EH (cell line): ENCODE measurements at places on chromosomes 16 and 17.

DNA sequence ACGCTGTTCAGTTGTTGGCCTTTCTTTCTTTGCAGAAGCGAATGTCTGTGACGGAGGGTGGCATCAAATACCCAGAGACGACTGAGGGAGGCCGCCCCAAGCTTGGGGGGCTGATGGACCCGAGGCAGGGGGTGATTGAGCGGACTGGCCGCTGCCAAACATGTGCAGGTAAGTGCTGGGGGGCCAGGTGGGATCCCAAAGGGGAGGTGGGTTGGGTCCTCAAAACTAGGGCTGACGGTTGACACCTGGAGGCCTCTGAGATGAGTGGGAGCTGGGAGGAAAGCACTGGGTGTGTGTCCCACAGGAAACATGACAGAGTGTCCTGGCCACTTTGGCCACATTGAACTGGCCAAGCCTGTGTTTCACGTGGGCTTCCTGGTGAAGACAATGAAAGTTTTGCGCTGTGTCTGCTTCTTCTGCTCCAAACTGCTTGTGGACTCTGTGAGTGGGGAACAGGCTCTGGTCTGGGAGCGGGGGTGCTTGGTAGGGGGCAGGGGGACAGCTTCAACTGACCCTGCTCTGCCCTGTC lies 11.8 kb downstream of the POLR2A start:
- DNase-seq = no peak

GRCh38 chr17:81251094-81251708 lies 12.1 kb downstream of the NDUFAF8 start:
- no peak for DNase-seq

GRCh38 chr16:31033709-31034492 lies 543 bp downstream of the STX4 start:
- peak; percentile 87 for DNase-seq

DNA sequence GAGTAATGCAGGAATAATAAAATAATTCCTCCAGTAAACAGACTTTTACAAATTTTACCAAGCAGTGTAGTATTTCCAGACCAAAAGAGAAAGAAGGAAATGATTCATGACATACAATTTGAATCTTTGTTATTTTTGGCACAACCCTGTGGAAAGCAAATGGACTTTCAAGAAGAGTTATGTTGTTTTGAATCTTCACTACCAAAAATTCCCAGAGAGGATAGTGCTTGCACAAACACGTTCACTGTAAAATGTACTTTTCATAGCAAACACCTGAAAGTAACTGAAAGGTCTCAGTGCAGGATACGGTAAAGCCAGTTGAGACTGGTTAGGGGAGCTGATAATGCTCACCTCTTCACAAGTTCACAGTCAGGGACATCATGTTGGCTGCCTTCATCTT lies 107.1 kb downstream of the USP22 start:
- peak; percentile 84 for DNase-seq

DNA sequence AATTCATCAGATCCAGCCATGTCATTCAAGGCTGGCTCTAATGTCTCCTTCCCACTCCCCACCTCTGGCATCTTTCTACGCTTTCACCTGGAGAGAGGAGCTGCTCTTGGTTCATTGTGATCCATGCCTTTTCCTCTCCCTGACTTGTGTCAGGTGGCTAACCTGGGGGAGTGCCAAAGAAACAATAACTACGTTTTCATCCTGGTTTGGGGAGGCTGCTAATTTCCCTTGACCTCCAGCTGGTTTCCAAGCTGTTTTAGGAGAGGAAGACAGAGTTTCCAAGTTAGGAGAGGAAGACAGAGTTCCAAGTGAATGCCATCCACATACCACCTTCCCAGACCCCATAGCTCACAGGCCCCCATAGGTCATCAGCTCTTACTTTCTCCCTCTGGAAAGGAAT lies 40.0 kb upstream of the HLF start:
- DNase-seq = no peak

- no peak for DNase-seq
Measured at GRCh38 chr17:76032780-76033108, 5.6 kb upstream of the EVPL start.

DNA sequence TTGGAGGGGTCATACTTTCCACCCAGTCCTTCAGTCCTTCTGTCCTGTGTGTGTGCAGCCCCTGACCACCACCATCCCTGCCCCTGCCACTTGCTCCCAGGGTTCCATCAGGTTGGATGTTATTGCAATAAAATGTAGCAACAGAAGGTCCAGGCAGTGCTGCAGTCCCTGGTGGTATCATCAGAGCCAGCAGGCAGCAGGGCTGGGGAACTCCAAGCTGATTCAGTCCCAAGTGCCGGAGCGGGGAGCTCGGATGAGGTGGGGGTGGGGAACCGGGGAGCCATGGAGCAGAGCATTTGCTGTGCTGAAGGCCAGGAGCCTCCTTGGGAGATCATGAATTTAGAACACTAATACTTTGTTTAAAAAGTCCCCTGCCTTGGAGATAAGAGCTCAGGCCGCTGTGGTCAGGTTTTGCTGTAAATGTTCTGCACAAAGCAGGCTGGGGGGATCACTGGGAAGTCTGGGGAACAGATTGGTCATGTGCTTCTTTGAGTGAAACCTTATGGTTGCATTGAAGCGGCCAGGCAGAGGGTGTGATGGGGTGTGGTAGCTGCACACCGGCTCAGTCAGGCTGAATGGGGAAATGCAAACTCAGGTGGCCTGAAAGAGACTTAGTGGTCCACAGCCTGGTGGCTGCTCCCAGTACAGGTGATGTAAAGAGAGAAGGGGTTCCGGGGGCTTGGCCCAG lies 225.9 kb downstream of the SEC14L1 start:
- DNase-seq = peak; percentile 72

- no peak for DNase-seq
Measured at GRCh38 chr17:56395787-56396186, 197.7 kb upstream of the NOG start.

DNA sequence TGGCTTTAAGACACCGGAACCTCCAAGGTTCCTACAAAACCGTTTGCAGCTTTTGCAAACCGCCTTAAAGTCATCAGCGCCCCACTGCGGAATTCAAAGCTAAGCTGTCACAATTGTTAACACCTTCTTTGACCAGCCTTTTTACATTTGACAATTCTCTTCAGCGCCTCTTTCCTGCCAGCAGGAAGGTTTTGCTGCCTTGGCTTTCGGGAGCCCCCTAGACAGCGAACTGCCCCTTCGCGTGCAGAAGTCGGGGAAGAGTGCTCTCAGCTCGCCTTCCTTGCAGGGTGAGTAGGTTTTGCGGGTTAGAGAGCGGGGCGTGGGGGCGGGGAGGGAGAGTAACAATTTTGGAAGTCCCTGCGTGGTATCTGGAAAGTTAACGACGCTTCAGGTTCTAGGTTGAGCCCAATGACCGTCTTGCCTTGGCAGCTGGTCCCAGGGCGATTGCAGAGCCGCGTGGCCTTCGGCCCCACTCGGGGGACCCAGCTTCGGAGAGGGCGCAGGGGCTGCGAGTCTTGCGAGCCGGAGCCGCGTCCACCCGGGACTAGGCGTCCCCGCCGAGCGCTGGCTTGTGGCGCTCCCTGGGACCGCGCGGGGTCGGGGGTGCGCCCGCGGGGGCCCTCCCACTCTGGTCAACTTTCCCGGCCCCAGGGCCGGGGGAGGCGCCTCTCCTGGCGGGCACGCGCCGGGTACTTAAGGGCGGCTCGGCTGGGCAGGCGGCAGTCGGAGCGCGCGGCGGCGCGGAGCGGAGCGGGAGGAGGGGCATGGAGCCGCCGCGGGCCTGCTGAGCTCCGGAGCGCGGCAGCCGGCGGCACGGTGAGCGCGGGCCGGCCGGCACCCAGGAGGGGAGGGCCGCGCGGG lies at the start of gene HAS3:
Gene HAS3 (plus strand): TSS at position 153 of the 861 bp plus-strand sequence. CDS start 3,743 bp downstream, outside the sequence.
- peak; percentile 67 for DNase-seq

- peak; percentile 47 for DNase-seq
Measured at GRCh38 chr17:44688675-44689476, 700 bp downstream of the CCDC43 start.

- peak; percentile 79 for DNase-seq
Measured at GRCh38 chr16:85126705-85127378, 14.6 kb upstream of the CIBAR2 start.

DNA sequence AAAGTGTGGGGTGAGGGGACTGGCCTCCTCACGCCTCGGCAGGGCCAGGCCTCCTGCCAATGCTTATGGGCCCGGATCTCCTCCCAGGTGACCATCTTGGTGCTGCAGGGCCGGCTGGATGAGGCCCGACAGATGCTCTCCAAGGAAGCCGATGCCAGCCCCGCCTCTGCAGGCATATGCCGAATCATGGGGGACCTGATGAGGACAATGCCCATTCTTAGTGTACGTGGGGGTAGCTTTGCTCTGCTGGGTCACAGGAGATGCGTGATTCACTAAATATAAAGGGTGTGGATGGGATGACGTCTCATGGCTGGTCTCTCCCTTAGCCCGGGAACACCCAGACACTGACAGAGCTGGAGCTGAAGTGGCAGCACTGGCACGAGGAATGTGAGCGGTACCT lies 19.5 kb downstream of the NUP85 start:
- no peak for DNase-seq

DNA sequence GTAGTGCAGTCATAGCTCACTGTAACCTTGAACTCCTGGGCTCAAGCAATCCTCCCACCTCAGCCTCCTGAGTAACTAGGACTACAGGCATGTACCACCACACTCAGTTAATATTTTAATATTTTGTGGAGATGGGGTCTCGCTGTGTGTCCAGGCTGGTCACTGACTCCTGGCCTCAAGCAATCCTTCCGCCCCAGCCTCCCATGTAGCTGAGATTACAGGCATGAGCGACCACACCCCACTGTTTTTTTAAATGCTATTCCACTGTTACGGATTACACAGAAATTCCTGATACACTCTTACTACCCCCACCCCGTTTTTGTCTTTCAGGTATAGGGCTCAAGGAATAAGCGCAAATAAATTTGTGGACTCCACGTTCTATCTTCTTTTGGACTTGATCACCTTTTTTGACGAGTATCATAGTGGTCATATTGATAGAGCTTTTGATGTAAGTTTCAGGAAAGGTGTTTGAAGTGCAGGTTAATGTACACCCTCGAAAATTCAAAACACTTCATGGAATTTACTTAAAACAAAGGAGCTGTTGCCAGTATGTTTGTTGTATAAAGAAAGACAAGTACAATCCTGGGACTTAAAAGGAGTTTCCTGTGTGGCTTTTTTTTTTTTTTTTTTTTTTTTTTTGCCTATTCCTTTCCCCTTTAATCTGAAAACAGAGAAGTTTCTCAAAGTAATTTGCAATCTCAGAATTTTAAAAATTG lies 26.2 kb upstream of the SLC12A3 start:
- DNase-seq = no peak

DNA sequence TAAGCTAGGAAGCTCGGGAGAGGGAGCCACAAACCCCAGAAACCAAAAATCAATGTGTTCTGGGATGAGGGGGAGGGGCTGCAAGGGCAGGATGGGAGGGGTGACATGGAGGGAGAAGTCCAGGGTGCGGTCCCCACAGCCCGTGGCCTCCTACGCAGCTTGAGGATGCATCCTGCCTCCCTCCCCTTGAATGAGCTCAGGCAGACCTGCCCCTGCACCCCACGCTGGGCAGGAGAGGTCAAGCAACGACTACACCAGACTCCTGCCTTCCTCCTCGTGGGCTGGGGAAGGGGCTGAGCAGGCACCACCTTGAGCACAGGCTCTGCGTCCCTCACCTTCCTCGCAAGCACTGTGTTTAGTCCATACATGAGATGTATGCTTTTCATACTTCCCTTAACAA lies 3.9 kb downstream of the ANKRD13B start:
- DNase-seq = no peak

- DNase-seq = no peak
Measured at GRCh38 chr16:89104930-89105571, 11.4 kb downstream of the ACSF3 start.

DNA sequence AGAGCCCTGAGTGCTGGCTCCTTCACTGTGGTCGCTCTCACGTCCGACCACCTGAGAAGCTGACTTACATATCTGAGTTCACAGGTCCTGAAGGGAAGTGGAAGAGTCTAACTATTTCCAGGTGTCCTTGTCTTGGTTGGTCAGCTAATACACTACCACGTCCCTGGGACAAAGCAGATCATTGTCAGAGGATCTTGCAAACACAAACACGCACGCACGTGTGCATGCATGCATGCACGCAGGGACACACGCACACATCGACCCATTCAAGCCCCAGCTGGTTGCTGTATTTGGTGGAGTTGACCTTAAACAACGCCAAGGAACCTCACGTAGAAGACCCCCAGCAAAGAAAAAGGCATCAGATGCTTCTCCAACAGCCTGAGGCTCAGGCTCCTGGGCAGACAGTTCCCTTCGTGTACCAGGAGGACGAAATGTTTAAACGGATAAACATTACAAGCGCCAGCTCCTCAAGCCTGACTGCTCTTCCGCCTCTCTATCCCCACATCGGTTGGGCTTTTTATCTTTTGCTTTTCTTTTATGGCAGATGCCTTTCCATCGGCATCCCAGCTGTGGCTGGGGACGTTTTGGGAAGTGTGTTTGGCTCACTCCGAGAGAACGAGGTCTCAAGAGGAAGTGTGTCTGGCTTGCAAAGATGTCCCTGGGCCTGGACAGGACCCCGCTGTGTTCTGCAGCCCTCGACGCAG lies 95.8 kb downstream of the TBC1D16 start:
- no peak for DNase-seq

GRCh38 chr17:56629531-56630075 lies 36.1 kb downstream of the NOG start:
- DNase-seq = peak; percentile 56

DNA sequence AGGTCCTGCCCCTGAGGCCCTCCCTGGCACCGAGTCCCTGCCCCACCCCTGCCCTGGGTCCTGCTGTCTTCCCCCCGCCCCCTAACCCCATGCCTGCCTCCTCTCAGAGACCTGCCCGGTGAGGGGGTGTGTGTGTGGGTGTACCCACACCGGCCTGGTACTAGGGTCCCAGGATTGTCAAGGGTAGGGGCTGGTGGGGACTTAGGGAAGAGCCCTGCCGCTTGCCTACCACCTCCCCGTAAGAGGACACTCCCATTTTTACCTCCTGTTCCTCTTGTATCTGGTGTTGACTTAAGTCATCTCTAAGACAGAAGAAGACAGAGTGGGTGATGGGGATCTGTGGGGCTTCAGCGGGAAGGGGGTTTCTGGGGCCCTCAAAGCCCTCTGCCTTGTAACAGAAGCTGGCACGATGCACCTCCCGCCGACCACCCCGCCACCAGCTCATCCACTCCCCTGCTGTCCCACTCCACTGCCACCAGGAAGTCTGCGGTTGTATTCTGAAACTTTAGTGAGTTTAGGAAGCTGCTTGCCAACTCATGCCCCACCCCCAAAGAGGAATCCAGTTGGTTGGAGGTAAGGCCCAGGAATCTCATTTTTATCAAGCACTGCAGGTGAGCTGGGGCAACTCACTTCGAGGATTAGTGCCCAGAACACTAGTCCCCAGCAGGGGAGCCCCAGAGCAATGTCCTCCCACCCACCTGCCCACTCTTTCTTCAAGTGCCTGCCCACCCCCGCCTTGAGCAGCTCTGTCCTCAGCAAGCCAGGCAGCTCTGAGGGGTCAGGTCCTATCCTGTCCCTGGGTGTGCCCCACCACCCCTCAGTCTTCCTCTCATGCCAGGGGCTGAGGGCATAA lies 5.6 kb downstream of the SPATA32 start:
- DNase-seq = no peak

- peak; percentile 20 for DNase-seq
Measured at GRCh38 chr17:31391496-31391949, at the start of gene RAB11FIP4. Gene RAB11FIP4, plus strand, starts transcription at chr17:31391675. Its CDS starts 178 bp downstream, at chr17:31391853.
